IPS-NIHi11 (cell line): ENCODE measurements at places on chromosomes 2 and 18.

DNA sequence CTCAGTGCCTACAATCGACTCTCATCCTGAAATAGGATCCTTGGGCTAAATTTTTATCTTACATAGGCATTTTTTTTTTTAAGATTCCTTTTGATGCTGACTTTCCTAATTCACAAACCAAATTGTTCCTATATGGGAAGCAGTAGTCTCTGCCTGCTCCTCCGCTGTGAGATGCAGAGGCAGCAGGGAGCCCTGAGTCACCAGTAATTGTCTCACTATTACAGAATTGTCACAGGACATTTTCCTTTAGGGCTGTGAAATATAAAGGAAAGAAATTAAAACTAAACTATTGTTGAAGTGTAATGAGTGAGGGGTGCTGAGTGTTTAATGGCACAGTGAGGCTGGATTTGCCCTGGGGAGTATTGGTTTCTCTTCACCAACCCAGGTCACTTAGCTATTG lies 63.8 kb downstream of the MYO3B start:
- no peak for DNase-seq

- DNase-seq = peak; percentile 64
Measured at GRCh38 chr2:62304429-62305417, 108.8 kb downstream of the B3GNT2 start.

DNA sequence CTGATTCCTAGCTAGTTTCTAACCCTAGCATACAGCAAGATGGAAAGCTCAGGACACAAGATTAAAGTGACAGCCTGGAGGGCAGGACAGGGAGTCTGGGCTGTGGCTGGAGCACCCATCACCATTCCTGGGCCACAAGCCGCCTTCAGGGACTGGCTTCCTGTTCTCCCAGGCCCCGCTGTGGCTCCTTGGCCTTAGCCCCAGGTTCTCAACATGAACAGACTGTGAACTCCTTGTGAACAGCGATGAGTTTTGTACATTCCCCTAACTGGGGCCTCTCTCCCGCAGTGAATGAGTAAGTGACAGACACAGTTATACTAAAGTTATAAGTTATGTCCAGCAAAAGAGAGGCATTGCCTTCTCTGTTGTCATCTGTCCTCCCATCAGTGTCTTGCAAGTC lies 35.9 kb upstream of the SLC14A1 start:
- no peak for DNase-seq

- no peak for DNase-seq
Measured at GRCh38 chr2:30408961-30409387, 38.1 kb upstream of the LCLAT1 start.

- peak; percentile 46 for DNase-seq
Measured at GRCh38 chr18:64273724-64274123, 124.8 kb upstream of the LINC00305 start.

GRCh38 chr2:117101613-117102012 lies 712.9 kb upstream of the DDX18 start:
- no peak for DNase-seq

DNA sequence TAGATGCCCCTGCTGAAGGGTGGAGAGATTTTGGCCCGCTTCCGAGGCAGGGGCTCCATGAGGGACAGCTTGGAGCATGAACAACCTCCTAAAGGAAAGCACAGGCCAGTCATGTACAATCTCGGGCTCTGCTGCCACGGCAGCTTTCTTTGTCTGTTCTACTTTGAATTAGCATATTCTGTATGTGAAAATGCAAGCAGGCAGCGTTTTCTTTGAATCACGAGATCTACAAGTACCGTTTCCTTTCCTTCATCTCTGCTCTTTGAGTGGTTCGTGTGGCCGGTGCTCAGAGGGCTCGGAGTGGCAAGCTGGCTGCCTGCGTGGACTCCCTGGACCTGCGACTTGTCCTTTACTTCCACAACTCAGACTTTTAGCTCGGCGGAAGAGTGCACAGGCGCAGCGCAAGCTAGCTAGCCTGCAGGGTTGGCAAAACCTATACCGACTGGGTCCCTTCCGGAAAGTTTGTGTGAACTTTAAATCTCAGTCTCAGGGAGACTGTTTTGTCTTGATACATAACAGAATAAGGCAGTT lies 6.9 kb downstream of the TWIST2 start:
- no peak for DNase-seq

DNA sequence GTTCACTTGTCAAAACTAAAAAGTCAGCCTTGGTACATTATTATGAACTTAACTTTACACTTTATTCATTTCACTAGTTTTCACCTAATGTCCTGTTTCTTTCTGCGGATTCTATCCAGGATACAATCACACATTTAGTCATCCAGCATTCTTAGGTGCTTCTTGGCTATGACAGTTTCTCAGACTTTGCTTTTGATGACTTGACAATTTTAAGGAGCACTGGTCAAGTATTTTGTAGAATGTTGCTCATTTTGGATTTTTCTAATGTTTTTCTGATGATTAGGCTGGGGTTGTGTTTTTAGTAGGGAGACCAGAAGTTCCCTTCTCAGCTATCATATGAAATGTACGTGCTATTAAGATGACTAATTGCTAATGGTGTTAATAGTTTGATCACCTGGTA lies 601.2 kb downstream of the LRRTM4 start:
- no peak for DNase-seq

DNA sequence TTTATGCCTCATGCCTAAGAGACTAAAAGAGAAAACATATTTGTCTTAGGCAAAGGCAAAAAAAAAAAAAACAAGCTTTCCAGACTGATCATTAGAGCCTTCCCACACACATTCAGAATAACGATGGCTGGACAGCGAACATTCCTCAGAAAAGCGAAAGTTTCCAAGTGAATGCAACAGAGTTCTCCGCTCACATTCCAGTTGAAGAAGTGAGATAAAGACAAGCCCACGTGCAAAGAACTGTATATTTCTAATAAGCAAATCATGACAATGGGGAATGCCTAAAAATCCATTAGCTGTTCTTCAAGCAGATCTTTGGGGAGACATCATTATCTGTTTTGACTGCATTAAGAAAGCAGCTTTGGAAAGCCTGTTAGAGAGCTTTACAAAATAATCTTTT lies 347.9 kb downstream of the METTL4 start:
- no peak for DNase-seq

GRCh38 chr2:203732953-203733510 lies 26.6 kb downstream of the CD28 start:
- no peak for DNase-seq

DNA sequence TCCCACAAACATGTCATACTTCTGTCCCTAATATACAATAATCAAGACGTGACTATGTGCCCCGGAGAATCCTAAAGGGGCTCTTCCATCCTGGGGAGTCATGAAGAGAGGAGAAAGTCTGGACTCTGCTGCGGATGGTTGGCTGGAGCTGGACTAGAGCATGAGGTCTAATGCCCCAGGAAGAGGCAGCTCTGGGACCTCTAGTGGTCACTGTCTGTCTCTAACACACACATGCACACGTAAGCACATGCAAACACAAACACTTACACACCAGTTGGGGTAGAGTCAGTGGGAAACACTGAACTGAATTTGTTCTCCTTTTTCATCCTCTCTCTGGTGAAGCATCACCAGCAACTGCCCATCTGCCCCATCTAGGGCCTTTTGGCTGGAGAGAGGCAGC lies 271.6 kb downstream of the TDRD15 start:
- DNase-seq = peak; percentile 41

DNA sequence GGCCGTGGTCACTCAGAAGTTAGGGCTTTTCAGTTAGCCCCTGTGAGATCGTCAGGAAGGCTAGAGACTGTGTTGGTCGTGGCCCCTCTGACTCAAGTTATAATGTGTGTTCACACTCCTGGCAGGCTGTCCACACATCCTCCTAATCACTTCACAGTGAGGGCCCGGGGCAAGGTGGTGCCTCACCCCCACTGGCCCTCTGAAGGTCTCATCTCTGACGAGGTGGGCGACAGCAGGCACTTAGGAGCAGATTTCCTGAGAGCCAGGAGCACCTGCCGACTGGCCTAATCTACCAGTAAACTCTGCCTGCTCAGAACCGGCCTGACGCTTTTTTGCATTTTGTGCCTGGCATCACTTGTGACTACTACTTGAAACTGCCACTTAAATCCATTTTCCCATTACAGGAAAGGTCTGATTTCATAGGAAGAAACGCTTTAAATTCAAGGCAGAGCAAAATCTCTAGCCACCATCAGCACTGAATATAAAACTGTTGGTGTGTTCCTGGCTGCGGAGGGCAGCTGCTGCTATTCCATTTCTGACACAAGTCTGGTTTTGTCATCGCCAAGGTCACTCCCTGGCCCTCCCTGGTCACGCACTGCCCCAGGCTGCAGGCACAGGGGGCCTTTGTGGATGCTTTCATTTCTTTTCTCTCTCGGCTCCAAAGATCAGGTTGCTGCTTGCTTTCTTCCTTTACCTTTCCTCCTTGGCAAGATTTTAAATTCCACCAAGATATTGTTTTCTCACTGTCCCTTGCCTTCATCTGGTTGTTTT lies 48.0 kb downstream of the RAB12 start:
- DNase-seq = no peak

- no peak for DNase-seq
Measured at GRCh38 chr2:76667821-76668271, 854.3 kb downstream of the LRRTM4 start.

DNA sequence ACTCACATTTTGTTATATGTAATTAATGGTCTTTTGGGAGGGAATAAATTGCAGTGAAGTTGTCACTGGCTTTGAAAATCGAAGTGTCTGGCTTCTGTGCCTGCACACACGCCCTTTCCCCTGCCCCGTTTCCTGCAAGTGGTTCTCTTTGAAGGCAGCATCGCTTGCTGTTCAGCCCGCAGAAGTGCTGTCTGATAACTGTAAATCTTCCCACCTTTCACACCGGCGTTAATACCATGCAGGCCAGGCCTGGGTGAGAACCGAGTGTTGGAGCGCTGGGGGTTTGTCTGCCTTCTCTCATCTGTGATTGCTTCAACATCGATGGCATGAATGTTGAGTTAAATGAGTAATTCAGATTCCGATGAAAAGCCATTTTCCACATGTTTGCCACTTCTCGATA lies 37.9 kb upstream of the RPL31 start:
- DNase-seq = no peak

DNA sequence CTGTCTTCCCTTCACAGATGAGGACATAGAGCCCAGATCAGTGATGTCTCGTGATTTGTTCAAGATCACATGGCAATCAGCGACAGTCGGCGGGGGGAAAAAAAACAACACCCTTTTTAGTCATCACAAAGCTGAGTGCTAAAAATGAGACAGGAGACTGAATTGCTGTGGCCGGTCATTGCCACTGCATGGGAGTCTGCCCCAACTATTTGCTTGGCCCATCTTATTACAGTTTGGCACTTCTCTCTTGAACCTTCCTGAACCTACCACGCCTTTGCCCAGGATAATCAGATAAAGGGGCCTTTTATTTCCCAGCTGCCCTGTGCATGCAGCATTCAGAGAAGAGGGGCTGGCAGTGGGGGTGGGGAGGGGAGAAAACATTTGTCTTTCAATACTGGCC lies 42.7 kb downstream of the SETBP1 start:
- DNase-seq = no peak

DNA sequence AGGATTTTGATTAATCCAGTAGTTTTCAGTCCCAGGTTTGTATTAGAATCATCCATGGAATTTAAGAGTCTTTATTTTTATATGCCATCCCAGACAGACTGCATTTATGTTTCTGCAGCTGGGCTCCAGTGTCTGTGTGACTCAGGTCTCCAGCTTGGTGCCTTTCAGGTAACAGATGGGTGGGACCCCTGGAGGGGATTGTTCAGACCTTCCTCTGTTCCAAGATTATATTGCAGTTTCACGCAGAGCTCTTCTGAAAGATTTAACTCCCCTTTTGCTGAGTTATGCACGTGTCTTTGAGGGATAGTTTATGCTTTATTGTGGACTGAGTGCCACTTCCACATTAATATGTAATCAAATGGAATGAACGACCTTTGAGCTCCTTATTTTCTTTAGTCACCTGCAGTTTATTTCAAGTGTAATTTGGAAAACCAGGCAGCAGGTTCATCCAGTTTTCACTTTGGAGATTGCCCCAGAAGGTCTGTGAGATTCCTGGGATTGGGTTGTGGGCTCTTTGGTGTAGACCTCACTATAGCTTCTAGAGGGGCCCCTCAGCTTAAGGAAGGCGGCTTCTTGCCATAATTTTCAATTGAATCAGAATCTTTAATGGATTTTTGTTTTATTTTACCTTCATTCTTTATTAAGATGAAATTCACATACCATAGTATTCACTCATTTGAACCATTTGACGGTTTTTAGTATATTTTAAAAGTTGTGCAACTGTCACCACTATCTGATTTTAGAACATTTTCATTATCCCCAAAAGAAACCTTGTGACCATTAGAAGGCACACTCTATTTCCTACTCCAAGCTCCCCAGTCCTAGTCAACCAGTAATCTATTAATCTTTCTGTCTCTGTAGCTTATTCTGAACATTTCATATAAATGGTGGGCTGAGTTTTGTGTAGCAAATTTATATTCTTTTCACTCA lies 135.0 kb downstream of the WDSUB1 start:
- DNase-seq = no peak

- no peak for DNase-seq
Measured at GRCh38 chr2:45690231-45690630, 38.8 kb downstream of the PRKCE start.
